ENCODE measurements at places on chromosomes 5 and 9.

- DNase-seq: no peak
Observed at GRCh38 chr5:134444941-134445471, 33.3 kb upstream of the CDKN2AIPNL start.

GRCh38 chr9:108553111-108553635, 302.6 kb downstream of the ACTL7B start:
- no peak for DNase-seq

DNA sequence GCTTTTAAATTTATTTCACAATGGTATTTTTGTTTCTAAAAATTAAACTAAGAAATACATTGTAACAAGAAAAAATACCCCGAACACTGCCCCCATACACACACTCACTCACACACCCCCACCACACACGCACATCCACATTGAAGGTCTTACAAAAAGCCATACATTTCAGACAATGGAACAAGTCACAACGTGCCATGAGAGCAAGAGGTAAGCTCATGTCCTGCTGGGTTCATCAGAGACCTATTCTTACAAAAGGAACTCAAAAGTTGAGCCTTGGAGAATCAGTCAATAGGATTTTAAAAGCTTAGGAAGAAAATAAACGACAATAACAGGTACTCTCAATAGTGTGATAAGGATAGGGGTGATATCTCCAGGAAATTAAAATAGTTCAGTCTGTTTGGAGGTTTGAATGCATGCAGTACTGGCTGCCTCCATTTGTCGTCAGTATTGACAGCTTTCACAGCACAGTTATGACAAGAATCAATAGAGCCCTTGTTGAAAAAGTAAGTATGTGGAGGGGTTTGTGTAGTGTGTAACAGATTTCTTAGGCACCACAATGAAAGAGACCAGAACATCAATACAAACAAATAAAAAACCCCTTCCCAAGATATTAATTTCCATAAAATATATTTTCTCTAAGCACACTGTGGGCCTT, 1826.2 kb upstream of the CDH6 start:
- DNase-seq: no peak

- DNase-seq: peak; percentile 20
Observed at GRCh38 chr5:79513308-79513703, 628 bp downstream of the HOMER1 start.

DNA sequence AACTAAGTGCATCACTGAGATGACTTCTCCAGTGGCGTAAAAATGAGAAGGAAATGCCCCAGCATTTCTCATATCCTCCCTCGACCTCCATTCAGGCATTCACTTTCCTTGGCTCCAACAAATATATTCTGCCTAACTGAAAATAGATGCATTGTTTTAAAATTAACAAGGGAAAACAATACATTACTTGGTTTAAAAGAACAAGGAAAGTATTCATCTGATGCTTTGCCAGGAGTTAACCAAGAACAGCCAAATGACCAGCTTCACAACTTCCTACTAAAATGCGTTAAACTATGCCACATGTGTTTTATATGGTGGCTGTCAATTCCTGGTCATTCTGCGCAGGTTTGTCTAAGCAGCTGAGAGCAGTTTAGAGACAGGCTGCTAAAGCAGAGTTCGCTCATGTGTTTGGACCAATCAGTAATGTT, 121.4 kb downstream of the GNAQ start:
- DNase-seq: no peak

GRCh38 chr5:100644776-100645175, 109.6 kb downstream of the FAM174A start:
- no peak for DNase-seq

DNA sequence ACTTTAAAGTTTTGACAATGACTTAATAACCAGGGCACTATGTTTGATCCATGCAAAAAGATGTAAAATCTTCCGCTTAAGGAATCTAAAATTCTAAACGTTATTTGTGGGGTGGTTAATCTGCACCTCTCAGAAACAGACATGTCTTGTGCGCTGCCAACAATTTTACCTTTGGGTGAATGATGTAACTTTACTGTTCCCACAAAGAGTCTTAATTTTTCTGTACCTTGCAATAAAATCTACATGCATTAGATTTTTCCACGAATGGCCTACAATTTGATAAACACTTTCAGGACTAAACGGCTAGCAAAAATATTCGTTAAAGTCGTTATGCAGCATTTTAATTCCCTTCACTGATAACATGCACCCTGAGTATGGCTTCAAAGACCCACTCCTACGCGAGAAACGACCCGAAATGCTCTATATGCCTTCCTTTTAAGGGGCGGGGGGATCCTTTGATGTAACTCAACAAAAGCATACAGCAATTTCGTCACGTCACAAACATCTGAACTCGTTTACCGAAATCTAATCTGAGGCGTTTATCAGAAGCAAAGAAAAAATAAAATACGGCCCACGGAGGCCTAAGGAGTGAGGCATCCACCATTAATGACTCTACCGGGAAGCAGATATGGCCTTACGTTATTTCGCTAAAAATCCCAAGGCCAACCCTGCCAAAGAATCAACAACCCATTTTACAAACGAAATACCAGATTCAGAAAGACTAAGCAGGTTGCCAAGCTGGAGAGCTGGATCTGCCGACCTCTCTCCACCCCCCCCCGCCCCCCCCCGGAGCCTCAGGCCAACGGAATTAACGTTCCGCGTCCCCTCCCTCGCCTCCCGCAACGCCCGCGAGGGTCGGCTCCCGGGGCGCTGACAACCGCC, 621 bp downstream of the AK6 start:
- DNase-seq: no peak

DNA sequence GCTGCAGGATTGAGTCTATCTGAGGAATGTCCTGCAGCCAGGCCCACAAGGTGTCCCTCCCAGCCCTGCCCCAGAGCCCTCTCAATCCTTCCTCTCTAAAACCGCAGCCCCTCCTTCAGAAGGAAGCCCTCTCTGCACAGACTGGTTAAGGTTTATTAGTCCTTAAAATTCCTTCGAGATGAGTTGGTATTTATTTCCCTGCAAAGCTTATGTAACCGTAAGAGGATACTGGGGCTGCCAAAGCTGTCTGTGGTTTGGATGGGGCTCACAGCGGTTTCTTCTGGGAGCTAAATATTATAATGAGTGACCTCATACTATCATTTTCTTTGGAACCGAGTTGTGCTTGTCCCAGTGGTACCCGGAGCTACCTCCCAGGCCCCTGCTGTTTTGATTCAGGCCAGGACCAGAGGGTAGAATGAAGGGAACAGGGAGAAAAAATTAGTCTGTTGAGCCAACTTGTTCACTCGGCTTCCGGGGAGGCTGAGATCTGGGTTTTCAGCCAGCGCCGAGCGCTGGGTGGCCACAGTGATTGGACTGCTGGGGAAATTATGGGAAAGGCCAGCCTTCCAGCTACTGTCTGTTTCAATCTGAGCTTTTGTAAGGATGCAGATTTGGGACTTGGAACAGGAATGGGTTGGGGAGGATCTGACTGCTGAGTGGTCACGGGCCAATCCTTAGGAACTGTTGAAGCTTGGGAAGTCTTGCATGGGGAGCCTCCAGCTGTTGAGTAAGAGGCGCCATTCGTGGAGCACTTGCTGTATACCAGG, 107.5 kb downstream of the NDFIP1 start:
- no peak for DNase-seq
